ENCODE measurements at places on chromosomes 2 and 18. TPM values are rescaled to one million over a fixed set of nuclear protein-coding genes. Genes with fewer than 3 reads are reported as not detected.

RAPGEF4 gene
- polyA plus RNA-seq, result 0.42 TPM

DNA sequence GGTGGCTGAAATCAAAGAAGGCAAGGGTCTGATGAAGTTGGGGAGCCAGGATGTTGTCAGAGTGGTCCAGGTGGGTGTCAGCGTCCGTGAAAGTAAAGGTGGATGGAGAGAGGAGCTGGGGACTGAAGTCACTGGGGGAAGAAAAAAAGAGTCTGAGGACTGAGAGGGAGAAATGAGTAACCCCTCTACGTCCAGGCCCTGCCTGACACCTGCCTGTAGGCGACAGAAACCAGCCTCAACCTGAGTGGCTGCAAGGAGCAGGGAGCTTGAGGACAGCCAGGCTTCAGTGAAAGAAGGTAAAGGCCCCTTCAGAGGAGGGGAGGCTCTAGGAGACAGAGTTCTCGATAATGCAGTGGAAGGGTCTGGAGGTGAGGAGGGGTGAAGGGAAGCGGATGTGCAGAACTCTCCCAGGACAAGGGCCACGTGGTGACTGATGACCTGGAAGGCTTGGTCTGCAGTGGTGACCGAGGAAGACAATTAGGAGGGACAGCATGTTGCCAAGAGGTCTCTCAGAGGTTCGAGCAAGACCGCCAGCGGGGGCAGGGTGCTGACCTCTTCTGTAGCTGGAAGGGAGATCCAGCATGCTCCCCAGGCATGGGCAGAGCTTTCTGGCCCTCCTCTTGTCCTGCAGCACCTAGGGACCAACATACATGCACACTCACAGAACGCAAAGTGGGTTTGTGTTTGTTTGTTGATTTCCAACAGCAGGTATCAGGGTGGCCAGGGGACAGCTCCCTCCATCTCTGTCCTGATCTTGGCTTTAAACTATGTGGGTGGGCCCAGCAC, 86.6 kb upstream of the TMEM247 start:
- no peak for DNase-seq

DNA sequence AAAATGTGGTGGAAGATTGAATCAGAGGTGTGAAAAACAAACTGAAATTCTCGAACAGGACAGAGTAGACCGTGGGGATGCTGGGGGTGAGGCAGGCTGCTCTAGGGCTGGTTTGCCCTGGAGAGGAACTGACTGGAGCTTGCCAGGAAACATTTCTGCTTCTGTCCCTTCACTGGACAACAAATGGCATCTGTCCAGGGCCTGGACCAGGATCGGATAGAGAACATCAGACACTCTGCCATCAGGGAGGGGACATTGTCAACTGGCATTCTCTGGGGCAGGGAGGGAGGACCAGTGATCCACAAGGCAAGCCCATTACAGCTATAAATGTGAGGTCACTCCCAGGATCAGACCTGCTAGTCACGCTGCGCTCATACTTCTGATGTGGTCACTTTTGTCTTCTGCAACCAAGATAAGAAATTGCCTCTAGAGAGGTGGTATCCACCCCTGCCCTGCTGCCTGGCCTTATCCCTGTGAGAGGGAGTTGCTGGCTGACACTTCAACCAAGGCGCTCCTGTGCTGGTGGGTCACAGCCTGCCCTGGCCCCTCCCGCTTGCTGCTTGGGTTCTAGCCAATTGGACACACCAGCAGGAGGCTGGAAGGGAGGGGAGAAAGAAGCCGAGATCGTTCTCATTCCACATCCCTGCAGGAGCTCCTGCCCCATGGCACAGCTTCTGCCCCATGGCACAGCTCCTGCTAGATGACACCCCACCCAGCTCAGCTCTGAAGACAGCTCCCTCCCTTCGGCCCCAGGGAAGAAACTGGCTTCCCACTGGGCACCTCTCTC, 8.7 kb downstream of the NPPC start:
- no peak for DNase-seq

DNA sequence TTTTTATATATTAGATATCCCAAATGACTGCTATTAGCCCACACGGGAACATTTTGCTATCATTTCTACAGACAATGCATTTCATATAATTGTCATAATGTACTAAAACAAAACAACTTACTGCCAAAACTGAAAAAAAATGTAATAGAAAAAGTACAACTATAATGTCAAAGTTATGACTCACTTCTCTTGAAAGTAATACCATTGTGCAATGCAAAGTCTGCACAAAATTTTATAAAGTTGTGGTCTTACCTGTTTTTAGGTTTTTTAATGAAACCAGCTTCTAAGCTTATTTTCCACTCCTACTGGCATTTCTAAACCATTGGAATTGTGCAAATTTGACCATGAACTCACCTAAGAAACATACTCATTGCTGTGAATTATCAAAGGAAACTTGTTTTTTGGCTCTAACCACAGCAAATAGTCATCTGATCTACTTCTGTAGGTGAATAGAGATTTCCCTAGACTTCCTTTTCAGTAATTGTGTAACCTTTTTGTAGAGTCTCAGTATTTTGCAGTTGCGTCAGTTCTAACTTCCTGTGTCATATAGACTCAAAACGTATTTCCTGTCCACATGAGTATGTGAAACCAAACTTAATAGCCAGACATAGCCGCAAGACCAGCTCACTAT, 31.9 kb upstream of the TFPI start:
- DNase-seq, result no peak

- DNase-seq, result no peak
These were observed 69.0 kb downstream of the STPG4 start for GRCh38 chr2:47086054-47086471.

NFATC1 gene
- 0.80 TPM for polyA plus RNA-seq

DNA sequence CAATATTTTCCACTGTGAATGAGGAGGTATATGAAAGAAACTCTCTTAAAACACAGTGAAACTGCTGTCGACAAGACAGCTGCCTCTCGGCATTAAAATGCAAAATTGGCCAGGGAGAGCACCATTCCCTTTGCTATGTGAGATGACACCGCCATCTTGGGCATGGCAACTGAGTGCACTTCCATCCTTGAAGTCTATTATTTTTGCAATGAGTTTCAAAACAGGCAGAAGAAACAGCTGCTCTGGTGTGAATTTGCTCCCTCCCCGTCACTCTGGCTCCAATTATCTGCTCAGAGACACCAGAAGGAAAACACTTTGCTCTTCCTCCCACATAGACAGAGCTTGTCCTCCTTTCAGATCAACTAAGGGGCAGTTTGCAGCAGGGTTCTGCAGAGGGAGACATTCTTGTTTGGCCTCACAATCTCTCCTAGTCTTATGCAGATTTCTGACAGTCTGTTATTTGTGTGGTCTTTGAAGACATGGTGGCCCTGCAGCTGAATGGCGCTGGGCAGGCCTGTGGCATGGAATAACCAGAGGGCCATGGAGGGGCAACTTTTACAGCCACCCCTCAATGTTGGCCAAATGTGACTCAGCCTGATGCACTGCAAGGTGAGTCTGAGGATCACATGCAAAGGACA, 48.6 kb upstream of the SEC11C start:
- no peak for DNase-seq

DNA sequence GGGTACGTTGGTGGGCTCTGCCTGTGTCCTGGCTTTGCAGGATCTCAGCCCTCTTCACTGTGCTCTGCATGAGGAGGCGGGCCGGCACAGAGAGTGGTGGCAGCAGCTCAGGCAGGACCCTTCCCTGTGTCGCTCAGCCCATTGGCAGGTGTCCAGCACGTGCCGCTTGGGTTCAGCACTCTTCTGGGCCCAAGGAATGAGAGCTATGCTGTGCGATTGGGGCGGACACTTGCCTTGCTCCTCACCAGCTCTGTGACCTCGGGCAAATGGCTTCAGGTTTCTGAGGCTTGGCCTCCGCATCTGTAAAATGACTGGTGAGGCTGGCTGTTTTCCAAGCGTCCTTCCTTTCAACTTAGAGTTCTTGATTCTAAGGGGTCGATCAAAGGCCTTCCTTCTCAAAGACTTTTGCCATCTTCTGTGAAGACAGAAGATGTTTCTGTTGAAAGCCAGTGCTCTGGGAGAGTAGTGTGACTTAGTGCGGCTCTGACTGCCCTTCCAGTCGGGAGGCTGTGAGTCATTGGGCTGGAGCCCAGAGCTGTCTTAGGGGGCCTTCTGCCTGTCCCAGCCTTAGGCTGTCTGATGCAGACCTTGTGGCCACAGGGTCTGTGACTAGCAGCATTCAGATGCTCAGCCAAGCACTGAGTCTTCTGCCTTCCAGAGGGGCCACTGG, 35.6 kb downstream of the GLI2 start:
- peak; percentile 75 for DNase-seq

- DNase-seq, result no peak
These were observed 62.5 kb downstream of the MRO start for GRCh38 chr18:50757358-50757757.

DNA sequence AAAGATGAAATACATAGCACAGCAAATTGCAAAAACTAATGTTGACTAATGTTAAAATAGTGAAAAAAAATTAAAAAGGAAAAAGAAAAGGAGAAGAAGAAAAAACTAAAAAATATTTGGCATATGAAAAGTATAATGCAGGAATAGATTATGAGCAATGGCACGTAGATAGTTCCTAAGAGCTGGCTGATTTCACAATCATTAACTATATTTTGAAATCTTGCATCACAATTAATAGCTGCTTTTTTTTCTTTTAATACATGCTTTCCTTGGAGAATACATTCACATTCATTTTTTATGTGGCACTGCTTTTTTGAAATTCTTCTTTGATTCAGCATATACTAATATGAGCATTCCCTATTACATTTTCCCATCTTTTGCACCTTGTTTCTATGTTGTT, 299.8 kb downstream of the DPP10 start:
- no peak for DNase-seq

DNA sequence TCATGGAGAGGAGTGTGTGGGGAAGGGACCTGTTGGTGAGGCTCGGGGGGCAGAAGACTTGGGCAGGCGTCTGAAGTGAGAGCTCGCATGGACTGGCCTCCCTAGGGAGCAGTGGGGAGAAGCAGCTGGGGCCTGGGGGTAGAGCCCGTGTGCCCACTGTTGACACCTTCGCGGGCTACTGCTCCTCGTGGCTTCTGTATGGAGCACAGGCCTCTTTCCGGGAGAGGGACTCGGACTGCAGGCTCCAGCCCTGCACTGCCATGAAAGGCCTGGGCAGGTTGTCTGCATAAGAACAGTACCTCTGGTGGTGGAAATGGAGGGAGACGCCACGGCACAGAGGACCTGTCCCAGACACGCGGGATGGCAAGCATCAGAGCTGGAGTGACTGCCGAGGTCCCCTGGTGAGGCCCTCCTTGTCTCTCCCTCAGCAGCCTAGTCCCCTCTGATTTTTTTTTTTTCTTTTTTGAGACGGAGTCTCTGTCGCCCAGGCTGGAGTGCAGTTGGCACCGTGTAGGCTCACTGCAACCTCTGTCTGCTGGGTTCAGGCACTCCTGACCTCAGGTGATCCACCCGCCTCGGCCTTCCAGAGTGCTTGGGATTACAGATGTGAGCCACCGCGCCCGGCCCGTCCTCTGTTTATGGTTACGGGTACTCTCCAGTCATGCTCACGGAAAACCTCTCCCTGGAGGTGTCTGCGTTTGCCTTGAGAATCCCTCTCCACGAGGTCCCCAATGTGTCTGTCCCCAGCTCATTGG, 44.7 kb upstream of the PTMA start:
- DNase-seq, result no peak

Measured in BJ (cell line).